ENCODE measurements at places on chromosomes 13 and 19.
A peak's percentile ranks its signal among the peaks of the same experiment; 100 is the strongest.

DNA sequence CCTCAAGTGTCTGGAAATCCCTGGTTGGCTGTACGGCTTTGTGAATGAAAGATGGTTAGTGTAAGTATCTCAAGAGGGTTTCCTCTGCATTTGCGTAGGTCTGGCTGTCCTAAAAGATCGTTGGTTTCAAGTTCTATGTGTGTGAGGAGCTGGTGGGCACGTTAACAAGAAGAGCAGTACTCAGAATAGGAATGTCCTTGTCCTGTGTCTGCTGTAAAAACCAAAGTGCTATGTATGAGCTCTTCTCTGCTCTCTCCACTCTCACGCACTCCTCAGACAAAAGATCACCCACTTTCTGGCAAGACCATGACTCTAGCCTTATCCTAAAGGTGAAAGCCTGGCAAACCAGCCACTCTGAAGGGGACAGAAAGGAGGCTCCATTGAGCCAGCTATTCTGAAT, 39.1 kb downstream of the USP12 start:
- DNase-seq = no peak

GRCh38 chr19:14072535-14073260, at the start of gene MISP3:
TSS of gene MISP3 (plus strand) at chr19:14072786. CDS start at chr19:14073310, 524 bp downstream.
- DNase-seq = peak; percentile 89

- DNase-seq = no peak
Measured at GRCh38 chr13:82719987-82720386, 1162.3 kb downstream of the SLITRK1 start.

DNA sequence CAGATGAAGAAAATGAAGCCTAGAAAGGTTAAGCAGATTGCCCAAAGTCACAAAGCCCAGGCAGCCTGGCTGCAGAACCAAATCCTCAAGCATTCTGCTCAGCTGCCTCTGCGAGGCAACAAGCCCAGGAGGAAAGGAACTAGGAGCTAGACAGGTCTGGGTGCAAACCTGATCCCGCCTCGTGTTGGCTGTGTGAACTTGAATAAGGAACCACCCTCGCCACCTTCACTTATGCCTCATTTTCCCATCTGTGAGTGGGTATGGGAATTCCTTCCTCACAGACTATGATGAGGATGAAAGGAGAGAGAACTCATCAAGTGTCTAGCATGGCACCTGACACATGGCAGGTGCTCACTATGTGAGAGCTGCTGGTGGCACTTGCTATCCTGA, 6.6 kb downstream of the SMG9 start:
- DNase-seq = no peak

DNA sequence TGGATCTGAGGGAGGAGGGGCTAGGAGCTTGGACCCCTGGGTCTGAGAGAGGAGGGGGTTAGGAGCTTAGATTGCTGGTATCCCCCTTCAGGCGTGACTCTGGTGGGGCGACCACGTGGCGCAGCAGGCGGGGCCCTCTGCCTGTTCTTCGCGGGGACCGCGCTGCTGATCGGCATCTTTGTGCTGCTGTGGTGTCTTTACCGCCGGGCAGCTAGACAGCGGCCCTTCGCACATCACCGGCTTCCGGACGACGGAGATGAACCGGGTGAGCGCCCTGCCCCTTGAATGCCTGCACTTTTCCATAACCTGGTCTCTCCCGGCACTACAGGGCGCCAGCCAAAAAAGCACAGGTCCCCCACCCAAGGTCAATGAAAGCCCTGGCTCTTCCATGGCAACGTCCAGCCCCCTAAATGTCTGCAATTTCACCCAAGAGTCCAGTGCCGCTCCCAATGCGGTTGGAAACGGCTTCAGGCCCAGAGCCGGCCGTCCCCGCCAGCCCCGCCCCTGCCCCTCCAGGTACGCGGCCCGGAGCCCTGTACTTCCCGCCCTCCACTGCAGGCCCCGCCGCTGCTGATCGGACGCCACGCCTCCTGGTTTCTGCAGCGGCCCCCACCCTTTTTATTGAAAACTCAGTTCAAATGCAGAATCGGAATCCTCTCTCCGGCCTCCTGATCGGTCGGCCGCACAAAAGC, 2.8 kb downstream of the GFY start:
- DNase-seq = no peak
